ENCODE measurements at places on chromosomes 3 and 15.

DNA sequence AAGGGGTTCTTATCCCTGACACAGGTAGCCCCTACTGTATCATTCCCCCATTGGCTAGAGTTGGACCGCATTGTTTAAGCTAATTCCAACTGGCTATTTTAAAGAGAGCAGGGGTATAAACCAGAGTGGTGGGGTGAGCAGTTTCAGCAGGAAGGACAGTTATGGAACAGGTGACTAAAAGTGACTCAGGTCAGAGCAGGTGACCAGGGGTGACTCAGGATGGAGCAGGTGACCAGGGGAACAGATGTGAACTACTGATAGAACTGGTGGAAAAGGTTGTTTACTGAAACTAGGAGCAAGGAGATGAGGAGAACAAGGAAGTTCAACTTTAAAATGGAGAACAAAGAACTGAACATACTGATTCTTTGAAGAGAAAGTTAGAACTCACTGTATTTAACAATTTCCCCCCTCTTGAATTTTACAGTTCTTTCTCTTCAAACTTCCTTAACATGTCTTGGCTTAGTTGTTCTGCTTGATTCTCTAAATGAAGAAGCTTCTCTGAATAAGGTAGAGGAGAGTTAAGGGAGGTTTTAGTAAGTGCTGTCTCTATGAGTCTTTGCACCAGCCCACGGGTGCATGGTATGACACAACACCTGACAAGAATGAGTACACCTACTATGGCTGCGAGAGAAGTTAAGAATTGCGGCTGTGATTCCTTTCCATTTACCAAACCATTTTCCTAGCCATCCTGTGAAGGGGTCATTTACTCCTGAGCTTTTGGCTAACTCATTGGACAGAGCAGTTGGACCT is 83.4 kb upstream of the WNT7A start:
- DNase-seq: no peak

DNA sequence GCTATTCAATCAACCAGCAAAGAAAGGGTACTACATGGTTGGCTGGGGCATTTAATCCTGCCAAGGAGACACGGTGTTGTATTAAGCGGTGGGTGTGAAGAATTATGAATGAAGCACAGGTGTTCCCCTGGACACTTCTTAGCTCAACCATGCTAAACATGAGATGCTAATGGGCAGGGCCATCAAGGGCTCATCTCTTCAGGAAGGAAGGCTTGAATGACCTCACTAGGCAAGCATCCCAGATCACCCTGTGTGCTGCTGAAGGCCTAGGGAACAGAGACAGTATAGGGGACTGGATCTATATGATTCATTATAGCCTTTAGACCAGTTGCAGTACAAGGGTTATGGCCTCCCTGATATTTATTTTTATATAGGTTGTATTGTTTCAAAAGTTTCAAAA is 221.3 kb upstream of the SLCO3A1 start:
- DNase-seq: no peak

- no peak for DNase-seq
Observed at GRCh38 chr15:46309914-46310313, 675.1 kb downstream of the SQOR start.

DNA sequence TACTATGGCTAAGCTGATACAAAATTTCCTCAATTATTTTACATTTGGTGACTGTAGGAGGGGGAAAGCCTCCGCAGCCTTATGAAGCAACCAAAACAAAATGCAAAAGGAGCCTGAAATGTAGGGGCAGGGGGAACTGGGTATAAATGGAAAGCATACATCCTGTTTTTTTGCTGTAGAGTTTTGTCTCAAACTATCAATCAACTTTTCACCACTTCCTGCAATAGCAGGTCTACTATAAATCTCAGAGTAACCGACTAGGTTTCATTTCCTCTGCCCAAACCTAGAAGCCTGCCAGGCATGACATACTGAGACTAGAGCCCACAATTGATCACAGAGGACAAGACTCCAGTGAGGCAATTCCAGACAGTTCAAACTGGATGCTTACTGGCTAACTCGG is 91.3 kb downstream of the SHQ1 start:
- DNase-seq: no peak

DNA sequence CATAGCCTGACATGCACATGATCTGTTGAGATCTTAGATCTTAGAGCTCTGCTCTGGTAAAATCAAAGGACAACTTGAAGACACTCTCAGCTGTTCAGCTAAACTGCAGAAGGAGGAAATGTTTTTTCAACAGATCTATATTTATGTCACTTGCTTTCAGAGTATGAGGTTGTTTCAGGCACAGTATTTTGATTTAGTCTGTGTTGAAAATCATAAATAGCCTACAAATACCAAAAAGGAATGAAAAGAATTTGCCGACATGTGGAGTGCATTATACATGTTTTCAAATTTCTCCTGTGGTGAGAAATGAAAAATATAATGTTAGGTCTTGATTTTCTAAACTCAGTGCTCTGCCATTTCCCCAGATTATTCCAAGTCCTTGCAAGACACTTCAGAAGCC is 1118.4 kb downstream of the TBL1XR1 start:
- DNase-seq: no peak
